ENCODE measurements at places on chromosomes 2 and 18. TPM values are rescaled to one million over a fixed set of nuclear protein-coding genes. Genes with fewer than 3 reads are reported as not detected.

NDUFB3 gene
- total RNA-seq, result 51.3 TPM

DNA sequence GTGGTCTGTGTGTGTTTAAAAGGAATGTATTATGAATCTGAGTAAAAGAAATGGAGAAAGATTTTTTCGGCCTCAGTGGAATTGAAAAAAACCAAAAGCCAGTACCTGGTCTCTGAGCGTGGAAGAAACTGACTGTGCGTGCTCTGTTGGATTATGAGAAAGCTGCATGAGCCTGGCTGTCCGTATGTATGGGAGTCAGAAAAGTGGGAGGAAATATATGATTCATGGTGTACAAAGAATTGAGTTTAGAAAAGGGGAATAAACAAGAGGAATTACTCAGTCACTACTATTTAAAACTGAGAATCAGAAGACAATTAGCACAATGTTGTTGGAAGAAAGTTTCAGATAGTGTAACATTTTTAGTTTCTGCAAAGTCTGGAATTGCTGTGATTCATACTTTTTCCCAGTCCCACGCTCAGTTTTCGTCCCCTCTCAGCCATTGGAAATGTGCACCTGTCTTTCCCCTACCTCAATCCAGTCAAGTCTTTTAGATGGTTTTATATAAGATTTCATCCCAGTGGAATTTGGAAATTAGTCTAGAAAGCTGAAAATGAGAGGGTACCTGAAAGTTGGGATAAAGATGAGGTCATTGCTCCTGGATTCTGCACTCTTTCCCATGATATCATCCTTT lies 66.4 kb upstream of the CHMP1B start:
- DNase-seq, result no peak

EN1 gene
- 7.0 TPM for total RNA-seq

ANKRD44 gene
- total RNA-seq, result 8.9 TPM

GRCh38 chr2:42118754-42119569 lies 50.2 kb upstream of the EML4 start:
- DNase-seq, result no peak

DNA sequence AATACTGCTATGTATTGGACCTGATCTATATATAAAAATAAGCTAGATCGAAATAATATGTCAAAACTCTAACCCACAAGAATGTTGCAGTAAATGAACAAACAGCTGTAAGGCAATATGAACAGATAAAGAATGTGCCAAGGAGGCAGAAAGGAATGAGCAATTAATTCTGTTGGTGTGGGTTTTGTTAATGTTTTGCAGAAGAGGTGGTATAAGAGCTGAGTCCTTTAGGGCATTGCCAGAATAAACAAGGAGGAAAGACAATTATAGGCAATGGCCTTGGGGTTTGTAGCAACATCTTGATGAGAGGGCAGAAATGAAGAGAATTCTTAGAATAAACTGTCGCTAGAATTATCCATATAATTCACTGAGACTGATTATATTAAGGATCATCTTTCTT lies 240.9 kb upstream of the GULP1 start:
- peak; percentile 28 for DNase-seq
